Esophagus muscularis mucosa (tissue), 4 donors: ENCODE measurements at places on chromosomes 7 and 10. TPM values are rescaled to one million over a fixed set of nuclear protein-coding genes. Genes with fewer than 3 reads are reported as not detected.

The LIPJ gene
- not detected for total RNA-seq

The LRRD1 gene
- total RNA-seq, result 0.19 TPM

The GJD4 gene
- not detected for total RNA-seq

DNA sequence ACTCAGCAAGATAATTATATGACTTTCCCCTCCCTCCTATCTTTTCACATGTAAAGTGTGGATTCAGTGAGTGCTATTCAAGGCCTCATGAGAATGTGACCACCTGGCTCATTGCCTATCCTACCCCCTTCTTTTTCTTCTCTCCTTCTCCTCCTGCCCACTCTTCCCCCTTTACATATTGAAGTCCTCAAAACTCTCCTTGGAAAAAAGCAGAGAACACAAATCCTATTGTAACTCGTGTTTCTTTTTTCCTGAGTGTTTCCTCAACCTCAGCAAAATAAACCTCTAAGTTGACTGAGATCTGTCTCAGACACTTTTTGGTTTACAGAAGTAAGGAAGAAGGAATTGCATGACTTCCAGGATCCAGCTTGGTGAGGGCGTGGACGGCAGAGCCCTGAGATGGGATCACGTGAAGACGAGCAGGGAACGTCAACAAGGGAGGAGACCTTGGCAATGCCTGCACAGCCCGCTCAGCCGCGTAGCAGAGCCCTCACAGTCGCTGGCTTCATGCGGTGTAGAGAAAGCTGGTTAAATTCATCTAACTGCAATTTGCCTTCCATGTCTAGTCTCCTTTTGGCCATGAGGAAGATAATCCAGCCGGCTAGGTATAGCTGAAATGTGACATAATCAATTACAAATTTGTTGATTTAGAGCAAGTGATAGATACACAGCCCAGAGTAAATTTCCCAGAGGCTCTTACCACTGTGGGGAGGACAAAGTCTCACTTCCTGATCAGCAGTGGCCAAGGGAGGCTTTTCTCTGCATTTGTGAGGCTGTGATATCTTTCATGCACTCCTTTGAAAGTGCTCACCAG, 75.7 kb downstream of the LYZL2 start:
- peak overlapping the region; percentile 73 for H3K27ac ChIP-seq
- no peak for DNase-seq
- peak overlapping the region; percentile 35 for H3K4me3 ChIP-seq
- H3K27me3 ChIP-seq, result no peaks in the 10 kb centered on the region

GRCh38 chr7:101265622-101266516, 21.0 kb upstream of the FIS1 start:
- no peaks in the 10 kb centered on the region for H3K27me3 ChIP-seq
- no peaks in the 10 kb centered on the region for H3K4me1 ChIP-seq
- H3K27ac ChIP-seq, result no peak overlapping the region
- no peak overlapping the region for H3K4me3 ChIP-seq
